NAMALWA (cell line): ENCODE measurements at places on chromosomes 5 and 9.

- DNase-seq = no peak
Measured at GRCh38 chr9:85401998-85402397, 339.8 kb downstream of the AGTPBP1 start.

DNA sequence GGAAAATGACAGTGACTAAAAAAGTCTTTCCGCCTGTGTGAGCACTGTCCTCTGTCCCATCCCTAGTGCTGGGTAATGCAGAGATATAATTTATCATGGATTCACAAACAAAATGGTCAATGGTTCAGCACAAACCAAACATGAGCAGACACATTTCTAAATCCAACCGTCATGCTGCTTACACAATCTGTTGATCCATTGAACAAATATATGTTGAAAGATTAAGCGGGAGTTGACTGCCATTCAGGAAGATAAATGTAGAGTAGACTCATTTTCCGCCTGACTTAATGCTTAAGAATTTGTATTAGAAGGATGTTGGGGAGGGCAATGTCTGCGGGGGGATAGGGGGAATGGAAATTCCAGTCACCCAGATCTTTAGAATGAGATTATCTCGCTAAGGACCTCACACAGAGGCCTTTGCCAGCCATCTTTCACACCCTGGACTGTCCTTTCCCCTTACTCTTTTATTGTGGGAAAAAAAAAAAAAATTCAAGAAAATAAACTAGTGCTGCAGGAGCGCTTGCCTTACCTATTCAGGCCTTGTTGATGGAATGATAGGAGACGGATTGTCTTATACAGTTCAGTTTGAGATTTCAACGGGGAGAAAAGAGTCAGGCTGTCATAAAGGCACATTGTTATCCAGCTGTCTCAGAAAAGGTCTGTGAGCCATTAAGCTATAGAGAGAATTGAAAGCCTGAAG lies 153.7 kb downstream of the TLE1 start:
- no peak for DNase-seq

DNA sequence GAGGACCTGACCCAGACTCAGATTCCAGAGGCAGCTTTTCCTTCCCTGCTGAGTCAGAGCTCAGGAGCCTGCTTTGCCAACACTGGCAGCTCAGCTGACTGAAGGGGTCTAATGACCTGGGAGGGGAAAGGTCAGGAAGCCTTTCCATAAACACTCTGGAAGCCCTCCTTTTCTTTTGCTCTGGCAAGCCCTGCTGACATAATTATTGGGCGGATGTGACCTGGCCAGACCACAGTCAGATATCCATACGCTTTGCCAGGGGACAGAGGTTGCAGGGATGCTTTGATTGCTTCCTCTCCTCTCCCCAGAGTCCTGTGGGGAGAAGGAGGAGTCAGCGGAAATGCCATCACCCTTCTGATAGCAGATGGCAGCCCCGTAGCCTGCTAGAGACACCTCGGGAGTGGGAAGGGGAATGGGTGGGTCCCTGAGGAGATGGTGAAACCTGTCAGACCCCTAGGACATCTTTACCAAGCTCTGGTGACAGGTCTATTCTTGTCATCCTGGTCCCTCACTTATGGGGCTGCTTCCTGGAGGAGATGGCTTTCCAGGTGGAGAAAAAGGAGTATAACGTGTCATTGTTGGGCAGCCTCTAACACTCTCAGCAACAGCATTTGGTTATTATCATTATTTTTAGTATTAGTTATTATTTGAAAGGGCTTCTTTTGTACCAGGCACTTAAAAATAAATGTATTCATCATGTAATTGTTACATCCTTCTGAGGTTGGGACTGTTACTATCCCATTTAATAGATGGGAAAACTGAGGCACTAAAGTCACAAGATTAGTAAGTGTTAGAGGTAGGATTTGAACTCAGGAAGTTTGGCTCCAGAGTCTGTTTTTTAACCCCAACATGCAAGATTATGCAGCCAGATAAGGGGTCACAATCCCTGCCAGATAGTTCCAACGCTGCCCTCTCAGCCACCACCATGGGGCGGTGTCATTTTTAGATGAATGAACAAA lies 11.6 kb downstream of the COL27A1 start:
- no peak for DNase-seq

DNA sequence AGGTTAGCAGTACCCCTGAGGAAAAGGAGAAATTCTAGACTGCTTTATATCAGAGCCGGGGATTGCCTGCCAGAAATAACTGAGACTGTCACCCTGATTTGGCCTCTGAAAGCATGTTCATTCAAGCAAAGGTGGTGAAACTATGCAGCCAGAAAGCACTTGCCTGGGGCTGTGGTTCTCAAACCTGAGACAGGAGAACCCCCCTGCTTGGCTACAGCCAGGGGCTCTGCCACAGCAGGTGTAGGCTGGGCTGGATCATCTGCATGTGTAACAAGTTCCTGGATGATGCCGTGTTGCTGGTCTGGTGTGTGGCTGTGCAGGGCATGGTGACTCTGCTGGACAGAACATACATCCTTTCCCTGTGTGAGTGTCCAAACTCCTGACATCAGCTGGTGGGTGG lies 157.8 kb downstream of the NXNL2 start:
- DNase-seq = no peak

DNA sequence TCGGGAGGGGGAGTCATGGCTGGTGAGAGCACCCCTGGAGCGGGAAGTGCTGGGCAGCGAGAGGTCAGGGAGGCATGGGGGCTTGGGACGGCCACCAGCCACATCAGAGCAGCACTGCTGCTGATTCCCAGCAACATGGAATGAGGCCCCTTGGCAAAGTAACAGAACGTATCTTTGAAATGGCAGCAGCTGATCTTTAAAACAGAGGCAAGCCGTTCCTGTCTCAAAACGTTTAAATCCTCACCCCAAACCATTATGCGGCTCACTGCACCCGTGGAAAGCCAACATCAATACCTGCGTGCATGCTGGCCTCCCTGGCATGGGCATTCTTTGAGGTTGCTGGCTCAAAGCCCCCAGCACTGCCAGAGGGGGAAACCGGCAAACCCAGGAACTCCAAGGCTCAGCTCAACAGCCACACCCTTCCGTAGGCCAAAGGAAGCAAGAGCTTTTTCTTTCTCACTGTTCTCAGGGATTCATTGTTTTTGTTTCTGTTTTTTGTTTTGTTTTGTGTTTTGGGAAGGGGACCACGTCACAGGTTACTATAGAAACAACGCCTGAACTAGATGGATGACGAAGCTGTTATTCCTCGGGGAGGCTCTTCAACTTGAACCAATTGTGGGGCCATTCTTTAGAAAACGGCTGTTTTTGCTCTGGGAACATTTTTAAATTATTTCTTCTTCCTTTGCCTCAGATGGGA lies 28.1 kb upstream of the OBP2B start:
- no peak for DNase-seq

DNA sequence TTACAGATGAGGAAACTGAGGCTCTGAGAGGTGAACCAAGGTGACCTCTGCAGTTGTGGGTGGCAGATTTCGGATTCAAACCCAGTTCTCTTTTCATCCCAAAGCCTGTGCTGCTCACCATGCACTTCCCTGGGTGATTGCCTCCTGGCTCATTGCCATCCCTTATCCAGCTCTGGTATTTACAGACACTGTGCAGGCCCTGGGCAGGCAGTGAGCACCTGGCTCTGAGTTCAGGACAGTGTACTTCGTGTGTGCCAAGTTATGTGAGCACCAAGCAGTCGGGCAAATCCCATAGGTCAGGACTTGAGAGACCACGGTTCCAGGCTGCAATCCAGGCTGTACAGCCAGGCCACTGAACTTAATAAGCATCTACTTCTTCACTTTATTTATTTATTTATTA lies 1.4 kb downstream of the LRSAM1 start:
- no peak for DNase-seq

DNA sequence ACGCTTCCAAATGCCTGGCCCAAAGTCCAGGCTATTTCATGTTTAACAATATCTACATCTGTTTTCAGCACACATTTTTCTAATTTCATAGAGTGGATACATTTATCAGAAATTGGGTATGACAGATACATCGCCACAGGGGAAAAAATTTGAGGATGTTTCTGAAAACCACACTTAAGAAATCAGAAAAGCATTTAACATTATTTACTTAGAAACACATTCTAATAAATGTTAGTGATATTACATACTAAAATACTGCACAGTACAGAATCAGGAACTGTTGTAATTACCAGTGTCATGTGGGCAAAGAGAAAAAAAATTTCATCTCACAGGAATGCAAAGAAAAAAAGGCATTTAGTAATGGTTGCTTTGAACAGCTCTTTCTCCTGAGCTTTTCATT lies 310.5 kb upstream of the KIF2A start:
- no peak for DNase-seq

GRCh38 chr9:70006306-70006705 lies 37.3 kb upstream of the MAMDC2 start:
- DNase-seq = no peak

DNA sequence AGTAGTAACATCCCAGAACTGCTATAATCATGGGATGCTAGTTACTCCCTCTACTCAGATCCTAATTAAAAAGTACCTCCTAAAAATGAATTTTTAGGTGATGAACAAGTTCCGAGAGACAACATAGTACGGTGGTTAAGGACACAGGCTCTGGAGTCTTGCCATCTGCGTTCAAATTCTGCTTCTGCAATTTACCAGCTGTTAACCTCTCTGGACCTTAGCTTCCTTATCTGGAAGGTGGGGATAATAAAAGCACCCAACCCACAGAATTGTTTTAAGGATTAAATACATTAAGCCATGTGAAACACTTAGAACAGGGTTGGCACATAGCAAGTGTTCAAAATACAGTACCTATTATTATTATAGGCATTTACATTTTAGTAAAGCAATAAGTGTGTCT lies 77.5 kb upstream of the XPA start:
- DNase-seq = no peak

DNA sequence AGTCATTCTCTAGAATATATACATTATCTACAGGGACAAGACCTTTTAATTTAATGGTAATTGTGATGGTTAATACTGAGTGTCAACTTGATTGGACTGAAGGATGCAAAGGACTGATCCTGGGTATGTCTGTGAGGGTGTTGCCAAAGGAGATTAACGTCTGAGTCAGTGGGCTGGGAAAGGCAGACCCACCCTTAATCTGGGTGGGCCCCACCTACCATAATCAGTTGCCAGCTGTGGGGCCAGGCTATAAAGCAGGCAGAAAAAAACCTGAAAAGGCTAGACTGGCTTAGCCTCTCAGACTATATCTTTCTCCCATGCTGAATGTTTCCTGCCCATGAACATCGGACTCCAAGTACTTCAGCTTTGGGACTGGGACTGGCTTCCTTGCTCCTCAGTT lies 112.2 kb upstream of the SMC2 start:
- DNase-seq = no peak

- no peak for DNase-seq
Measured at GRCh38 chr9:14294659-14295058, 19.3 kb downstream of the NFIB start.

- DNase-seq = no peak
Measured at GRCh38 chr5:171162165-171162564, 146.9 kb upstream of the TLX3 start.

GRCh38 chr5:118933703-118934102 lies 54.6 kb downstream of the DTWD2 start:
- DNase-seq = no peak

DNA sequence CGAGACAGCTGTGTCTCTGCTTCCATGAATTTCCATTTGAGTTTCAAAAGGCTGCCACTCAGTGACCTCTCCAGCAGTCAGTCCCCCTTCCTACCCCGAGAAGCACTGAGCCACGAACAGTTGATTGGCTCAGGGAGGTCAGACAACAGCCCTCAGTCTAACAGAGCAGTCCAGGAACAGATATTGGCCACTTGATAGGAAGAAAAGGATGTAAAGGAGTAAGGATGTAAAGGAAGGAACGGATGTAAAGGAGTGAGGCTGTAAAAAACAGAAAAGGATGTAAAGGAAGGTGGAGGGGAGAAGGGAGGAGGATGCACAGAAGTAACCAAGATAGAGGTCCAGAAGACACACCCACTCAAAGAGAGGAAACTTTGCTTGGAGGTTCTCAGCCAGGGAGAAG lies 3.2 kb upstream of the NR4A3 start:
- DNase-seq = peak; percentile 50

DNA sequence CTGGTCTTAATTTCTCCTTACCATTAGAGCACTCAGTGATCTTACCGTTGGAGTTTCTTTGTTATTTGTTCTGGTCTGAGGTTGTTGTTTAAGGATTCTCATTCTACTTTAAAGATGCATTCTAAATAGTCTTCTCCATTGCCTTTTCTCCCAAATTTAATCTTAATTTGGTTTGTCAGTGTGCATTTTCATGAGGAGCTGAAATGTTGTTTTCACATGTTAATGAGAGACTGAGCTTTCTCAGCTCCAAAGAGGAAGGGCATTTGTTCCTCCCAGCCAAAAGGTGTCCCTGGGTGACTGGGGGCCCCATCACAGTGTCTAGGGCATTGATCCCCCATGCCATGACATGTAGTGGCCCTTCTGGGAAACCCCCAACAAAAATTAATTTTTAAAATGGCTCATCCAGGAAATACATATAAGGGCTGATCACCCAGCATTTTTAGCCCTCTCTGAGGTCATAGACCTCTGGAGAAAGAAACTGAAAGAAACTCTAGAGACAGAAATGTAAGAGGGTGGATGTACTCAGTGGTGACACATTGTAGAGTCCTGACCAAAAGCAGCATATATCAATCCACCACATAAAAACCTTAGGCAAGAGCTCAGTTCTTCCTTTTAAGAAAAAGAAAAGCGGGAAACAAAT lies 240.4 kb upstream of the RAI14 start:
- DNase-seq = no peak

DNA sequence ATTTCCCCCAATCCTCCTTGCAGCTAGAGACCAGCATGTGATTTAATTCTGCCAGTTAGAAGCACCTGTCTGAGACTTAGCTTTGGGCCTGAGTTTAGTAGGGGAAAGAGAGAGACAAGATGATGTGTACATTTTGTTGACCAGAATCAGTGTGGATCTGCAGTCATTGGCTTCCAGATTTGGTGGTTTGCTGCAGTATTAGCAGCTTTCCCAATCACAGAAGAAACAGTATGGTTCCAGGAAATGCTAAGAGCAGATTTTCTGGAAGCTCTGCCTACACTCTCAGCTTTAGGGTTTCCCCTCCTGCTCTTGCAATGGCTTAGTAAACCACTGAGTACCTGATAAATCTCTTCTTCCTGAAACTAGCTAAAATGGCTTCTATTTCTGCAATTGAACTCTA lies 48.8 kb upstream of the FREM1 start:
- no peak for DNase-seq
